ENCODE measurements at places on chromosomes 5 and 9.

GRCh38 chr9:123455187-123455586 lies 99.2 kb downstream of the CRB2 start:
- DNase-seq, result no peak
- H3K27ac ChIP-seq, result no peak overlapping the region
- no peaks in the 10 kb centered on the region for H3K4me1 ChIP-seq
- H3K4me3 ChIP-seq, result no peak overlapping the region

DNA sequence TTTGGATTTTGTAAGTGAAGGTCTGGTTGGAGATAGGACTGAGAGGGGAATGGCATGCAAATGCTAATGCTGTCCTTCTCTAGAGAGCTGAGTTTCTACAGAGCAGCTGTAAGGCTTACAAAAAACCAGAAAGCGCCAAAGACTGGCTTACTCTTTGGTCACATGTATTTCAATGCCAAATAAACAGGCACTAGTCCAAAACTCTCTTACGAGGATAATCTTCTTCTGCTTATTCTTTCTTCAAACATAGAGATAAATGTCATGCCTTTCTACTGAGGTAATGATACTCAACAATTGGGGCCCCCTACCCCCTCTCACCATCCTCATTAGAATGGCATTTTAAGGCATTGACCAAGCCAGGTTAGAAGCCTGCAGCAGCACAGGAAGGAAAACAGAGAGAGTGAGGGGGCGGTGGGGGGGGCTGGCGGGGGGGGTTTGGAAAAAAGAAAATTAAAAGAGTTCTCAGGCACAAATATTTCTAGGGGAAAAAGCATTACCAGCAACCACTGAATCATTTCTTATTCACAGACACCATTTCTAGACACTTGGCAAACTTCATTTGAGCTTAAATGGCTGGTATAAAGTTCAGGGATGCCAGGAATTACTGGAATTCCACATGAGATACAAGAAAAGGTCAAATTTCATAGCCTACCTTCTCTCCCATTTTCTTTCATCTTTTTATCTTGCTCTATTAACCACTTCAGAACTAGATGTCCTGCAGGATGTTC lies 34.0 kb downstream of the PUM3 start:
- H3K36me3 ChIP-seq, result peaks cover 46% of the 10 kb centered on the region
- H3K27ac ChIP-seq, result no peak overlapping the region
- H3K27me3 ChIP-seq, result no peaks in the 10 kb centered on the region

- peaks cover 27% of the 10 kb centered on the region for H3K4me1 ChIP-seq
- peak; percentile 65 for DNase-seq
- H3K4me3 ChIP-seq, result peak overlapping the region; percentile 54
Measured at GRCh38 chr5:51829691-51830090, 446.4 kb downstream of the ISL1 start.

GRCh38 chr9:117029341-117029740 lies 342.2 kb downstream of the TRIM32 start:
- DNase-seq, result peak; percentile 3
- H3K27ac ChIP-seq, result no peak overlapping the region
- no peaks in the 10 kb centered on the region for H3K4me1 ChIP-seq
- H3K4me3 ChIP-seq, result no peak overlapping the region
- no peaks in the 10 kb centered on the region for H3K36me3 ChIP-seq

DNA sequence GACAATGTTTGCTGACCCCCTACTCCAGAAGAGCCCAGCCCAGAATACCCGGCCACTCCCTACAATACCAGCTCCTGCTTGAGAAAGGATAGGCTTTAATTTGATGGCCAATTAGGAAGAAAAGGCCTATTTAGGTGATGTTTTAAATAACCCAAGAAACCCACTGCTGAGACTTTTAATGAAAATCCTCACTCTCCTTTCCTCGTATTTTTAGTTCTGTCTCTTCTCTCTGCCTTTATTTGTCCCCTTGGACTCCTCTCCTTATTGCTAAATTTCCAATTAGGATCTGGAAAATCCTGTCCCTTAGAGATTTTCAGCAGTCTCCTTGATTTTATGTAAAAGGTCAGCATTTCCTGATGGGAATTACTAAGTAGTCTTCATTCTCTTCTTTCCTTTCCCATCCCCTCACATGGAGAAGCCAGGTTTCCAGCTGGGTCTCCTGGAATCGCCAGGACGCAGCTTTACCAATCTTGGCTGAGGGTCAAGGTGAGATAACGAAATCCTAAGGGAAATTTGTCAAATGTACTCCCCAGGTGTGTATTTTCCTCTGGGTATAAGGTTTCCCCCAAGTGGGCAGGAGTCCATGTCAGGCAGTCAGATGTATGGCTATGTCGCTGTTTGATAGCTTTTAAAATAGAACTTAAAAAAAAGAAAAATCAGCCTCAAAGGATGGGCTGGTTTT lies 11.7 kb downstream of the STC2 start:
- H3K27ac ChIP-seq, result no peak overlapping the region
- H3K4me3 ChIP-seq, result no peak overlapping the region
- DNase-seq, result no peak
- peaks cover 47% of the 10 kb centered on the region for H3K36me3 ChIP-seq

DNA sequence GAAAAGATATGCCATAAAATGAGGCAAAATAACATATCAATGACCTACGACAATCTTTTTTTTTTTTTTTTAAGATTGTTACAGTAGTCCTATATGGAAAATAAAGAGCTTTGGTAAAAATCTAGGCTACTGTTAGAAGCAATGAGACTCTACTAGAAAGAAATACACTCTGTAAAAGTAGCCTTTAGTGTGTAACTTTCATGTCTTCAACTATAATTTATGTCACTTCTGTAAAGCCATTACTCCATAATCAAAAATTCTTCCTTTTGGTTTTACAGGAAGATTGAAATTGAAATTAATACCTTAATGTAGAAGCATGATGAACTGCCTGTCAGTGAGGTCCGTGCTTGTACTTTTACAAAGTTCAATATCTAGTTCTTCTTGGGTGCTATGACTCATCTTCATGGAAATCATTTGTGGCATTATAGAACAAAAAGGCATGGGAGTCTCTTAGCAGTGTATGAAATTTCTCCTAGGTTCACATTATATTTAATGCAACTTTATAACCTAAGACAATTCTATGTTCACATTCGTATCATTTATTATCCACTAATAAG lies 1393.1 kb downstream of the EFNA5 start:
- H3K4me3 ChIP-seq, result no peak overlapping the region
- no peak overlapping the region for H3K27ac ChIP-seq
- H3K4me1 ChIP-seq, result no peaks in the 10 kb centered on the region
- no peaks in the 10 kb centered on the region for H3K36me3 ChIP-seq
- no peak for DNase-seq

GRCh38 chr5:173231996-173232498 lies 3.0 kb downstream of the NKX2-5 start:
- DNase-seq, result no peak
- H3K4me1 ChIP-seq, result no peaks in the 10 kb centered on the region
- no peak overlapping the region for H3K4me3 ChIP-seq

GRCh38 chr5:131533836-131534235 lies 101.2 kb downstream of the RAPGEF6 start:
- peaks cover 13% of the 10 kb centered on the region for H3K4me1 ChIP-seq
- no peaks in the 10 kb centered on the region for H3K27me3 ChIP-seq
- H3K36me3 ChIP-seq, result no peaks in the 10 kb centered on the region
- no peak for DNase-seq

DNA sequence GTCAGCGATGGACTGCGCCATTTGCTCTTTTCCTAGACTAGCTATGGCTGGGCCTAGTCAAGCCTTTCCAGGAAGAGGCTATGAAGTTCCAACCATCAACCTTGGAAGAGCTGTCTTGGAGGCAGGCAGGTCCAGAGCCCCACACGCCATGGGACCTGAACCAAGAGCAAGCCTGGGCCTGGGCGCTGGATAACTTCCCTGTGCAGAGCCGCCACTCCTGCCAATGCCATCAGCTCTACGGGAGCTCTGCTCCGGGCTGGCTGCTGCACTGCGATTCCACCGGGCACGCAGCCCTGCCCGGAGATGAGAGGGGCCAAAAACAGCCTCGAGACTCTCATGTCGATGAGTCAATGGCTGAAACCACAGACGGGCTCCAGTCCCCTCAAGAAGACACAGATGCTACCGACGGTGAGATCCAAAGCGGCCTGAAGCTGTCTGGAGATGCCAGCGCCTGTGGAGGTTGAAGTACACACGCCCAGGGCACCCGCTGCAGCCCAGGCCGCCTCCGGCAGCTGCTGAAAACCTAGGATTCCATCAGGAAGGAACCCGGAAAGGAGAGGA lies 103.7 kb upstream of the SELENOP start:
- H3K4me3 ChIP-seq, result no peak overlapping the region
- H3K4me1 ChIP-seq, result no peaks in the 10 kb centered on the region
- H3K36me3 ChIP-seq, result no peaks in the 10 kb centered on the region
- no peak overlapping the region for H3K27ac ChIP-seq
- H3K27me3 ChIP-seq, result no peaks in the 10 kb centered on the region

- H3K36me3 ChIP-seq, result no peaks in the 10 kb centered on the region
- H3K27me3 ChIP-seq, result peaks cover 20% of the 10 kb centered on the region
- no peak for DNase-seq
- H3K4me3 ChIP-seq, result no peak overlapping the region
Measured at GRCh38 chr5:179241764-179242370, 103.4 kb downstream of the ADAMTS2 start.

DNA sequence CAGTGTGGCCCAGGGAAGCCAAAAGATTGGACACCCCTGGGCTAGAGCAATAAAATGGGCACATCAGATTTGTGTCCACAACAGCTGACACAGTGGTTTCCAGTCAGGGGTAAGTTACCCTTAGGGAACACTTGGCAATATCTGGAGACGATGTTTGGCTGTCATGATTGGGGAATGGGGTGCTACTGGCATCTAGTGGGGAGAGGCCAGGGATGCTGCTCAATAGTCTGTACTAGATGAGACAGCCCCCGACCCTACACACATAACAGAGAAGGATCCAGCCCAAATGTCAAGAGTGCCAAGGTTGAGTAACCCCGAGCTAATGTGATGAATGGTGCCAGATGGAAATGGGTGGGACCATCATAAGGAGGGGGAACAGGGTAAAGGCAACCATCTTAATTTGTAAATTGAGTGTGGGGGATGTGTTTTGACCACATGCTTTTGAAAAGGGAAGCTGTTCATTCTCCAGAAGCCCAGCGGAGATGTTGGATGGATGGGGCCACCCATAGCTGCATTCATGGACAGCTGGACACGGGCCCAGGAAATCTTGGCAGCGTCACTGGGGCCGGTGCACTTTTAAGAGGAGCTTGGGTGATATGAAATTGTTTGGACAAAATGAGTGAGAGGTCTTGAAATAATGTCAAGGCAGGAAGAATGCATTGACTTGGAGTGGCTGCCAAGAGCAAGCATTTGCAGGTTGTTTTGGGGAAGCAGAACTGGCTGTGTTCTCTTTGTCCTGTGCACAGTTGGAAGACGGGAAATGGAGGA lies 33.4 kb downstream of the SYK start:
- no peaks in the 10 kb centered on the region for H3K27me3 ChIP-seq
- DNase-seq, result no peak
- H3K27ac ChIP-seq, result no peak overlapping the region
- H3K4me3 ChIP-seq, result no peak overlapping the region

DNA sequence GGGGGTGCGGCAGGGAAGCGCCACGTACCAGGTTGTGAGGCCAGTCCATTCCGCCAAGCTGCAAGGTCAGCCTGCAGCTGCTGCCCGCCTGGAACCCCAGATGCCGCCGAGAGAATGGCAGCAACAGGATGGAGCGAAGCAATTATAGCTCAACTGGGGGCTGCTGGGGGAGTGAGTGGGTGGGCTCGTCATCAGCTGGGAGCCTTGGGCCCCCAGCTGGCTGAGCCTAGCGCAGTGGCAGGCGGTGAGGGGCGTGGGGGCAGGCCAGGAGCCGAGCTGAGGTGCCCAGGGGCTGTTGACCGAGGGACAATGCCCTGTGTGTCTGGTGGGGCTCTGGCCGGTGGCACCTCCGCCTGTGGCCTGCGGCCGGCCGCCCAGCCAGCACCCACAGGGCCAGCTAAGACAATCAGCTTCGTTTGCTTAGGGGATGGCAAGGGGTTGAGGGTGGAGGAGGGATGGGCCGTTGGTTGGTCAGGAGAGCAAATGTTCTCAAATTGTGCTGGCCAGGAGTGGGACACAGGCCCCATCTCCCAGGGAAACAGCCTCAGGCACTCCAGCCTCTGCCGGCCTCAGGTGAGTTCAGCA lies at the start of gene IL17B:
Gene IL17B (minus strand): TSS at position 116 of the 585 bp plus-strand sequence. CDS start 67 bp downstream, at position 49.
- no peak within 1 kb of the TSS for H3K27ac ChIP-seq
- no peak within 1 kb of the TSS for H3K4me3 ChIP-seq
- H3K36me3 ChIP-seq, result no peaks in the 10 kb centered on the region
- no peak for DNase-seq
- H3K27me3 ChIP-seq, result no peaks in the 10 kb centered on the region

DNA sequence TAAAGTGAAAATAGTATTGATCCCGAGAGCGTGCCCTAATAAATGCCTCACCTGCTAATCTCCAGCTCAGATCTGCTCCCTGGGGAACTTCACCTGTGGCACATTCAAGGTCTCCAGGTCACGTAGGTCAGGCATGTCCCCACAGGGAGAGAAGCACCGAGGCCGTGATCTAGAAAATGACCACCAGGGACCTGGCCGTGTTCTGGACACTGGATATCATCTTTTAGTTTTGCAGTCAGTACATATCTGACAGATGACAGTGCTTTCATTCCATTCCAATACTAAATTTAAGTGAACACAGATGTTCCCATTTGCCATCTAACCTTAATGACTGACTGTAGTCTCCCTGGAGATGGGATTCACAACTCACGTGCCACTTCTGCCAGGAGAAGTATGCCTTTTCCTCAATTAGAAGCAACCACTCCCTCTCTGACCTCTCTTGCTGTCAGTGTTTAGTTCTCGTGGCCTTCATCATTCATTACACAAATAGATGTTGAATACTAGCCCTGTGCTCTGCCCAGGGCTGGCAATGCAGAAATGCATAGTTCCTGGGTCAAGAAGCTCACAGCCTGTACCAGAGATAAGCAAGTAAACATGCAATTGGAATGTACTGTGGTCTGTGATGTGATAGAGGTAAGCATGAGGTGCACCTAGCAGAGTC lies 276.5 kb downstream of the NTRK2 start:
- no peaks in the 10 kb centered on the region for H3K27me3 ChIP-seq
- H3K4me1 ChIP-seq, result no peaks in the 10 kb centered on the region
- H3K27ac ChIP-seq, result no peak overlapping the region
- H3K36me3 ChIP-seq, result no peaks in the 10 kb centered on the region
- DNase-seq, result no peak
- H3K4me3 ChIP-seq, result no peak overlapping the region

DNA sequence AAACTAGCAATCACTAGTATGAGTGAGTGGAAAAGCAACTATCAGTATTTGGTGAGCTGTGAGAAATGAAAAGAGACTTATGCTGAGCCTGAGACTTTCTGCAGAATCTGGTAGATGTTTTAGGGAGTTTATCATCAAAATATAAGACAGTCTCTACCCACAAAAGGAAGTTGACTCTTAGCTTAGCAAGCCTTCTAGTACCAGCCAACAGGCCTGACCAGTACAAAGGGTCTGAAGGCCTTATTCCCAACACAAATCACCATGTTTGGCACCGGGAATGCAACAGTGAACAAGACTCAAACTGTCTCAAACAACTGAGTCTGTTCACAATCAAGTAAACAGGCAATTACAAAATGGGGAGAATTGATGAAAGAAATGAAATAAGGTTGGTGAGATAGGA lies 244.4 kb downstream of the CWC27 start:
- H3K27me3 ChIP-seq, result no peaks in the 10 kb centered on the region
- no peak overlapping the region for H3K4me3 ChIP-seq
- H3K4me1 ChIP-seq, result no peaks in the 10 kb centered on the region
- no peaks in the 10 kb centered on the region for H3K36me3 ChIP-seq

Data from PC-3 (cell line).